ENCODE measurements at places on chromosomes 12 and 14. TPM values are rescaled to one million over a fixed set of nuclear protein-coding genes. Genes with fewer than 3 reads are reported as not detected.

GRCh38 chr12:69026336-69026735, 93.4 kb upstream of the CPM start:
- H3K4me1 ChIP-seq, result no peaks in the 10 kb centered on the region
- no peak overlapping the region for H3K27ac ChIP-seq
- no peak for DNase-seq
- no peak overlapping the region for H3K4me3 ChIP-seq

- no peak overlapping the region for H3K4me3 ChIP-seq
- H3K27ac ChIP-seq, result no peak overlapping the region
- no peaks in the 10 kb centered on the region for H3K36me3 ChIP-seq
Measured at GRCh38 chr14:105199093-105199492, 18.0 kb upstream of the NUDT14 start.

DNA sequence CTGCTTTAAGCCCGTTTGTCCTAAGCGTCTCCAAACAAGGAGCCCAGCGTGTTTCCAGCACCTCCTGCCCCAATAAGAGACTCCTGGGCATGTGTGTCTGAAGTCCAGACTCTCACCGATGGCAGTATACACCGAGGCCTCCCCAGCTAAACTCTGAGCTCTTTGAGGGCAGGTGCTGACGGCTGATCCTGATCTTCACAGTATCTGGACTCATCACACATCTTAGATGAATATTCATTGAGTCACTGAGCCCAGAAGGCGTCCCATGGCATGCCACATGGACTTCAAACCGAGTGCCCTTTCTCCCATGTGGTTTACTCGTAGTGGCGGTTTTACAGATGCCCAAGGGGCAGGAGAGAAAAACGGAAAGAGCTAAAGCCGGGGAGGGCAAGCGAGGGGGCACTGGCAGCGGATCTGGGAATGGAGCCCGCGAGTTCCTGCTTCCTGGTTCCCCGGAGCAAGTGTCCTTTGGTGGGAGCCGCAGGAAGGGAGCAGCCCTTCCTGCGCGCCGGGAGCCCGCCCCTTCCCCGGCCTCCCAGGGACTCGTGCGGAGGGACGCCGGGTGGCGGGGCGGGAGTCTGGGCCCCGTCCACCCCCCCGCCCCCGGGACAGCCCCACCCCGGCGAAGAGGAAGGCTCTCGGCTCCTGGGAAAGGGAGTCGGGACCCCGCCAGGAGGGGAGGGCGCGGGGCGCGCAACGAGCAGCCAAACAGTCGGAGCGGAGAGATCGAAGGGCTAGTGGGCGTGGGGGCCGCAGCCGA, 585 bp upstream of the TEAD4 start:
- peaks cover 20% of the 10 kb centered on the region for H3K4me1 ChIP-seq
- DNase-seq, result no peak
- peak overlapping the region; percentile 85 for H3K4me3 ChIP-seq
- peaks cover 2% of the 10 kb centered on the region for H3K36me3 ChIP-seq

DNA sequence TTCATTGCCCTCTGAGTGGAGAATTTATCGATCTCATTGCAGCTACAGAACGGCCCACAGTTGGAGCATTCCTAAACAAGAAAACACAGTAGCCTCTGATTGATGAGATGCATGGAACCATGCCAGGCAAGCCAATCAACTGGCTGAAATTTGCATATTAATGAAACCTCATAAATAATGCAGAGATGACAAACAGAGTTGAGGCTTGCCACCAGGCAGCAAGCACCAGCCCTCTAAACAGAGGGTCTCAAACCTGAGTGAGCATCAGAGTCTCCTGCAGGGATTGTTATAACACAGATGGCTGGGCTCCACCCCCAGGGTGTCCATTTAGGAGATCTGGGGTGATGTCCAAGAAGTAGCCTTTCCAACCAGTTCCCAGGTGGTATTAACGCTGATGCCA, 60.9 kb upstream of the CMKLR1 start:
- peaks cover 2% of the 10 kb centered on the region for H3K27me3 ChIP-seq
- H3K4me1 ChIP-seq, result no peaks in the 10 kb centered on the region
- no peaks in the 10 kb centered on the region for H3K36me3 ChIP-seq
- no peak for DNase-seq

DNA sequence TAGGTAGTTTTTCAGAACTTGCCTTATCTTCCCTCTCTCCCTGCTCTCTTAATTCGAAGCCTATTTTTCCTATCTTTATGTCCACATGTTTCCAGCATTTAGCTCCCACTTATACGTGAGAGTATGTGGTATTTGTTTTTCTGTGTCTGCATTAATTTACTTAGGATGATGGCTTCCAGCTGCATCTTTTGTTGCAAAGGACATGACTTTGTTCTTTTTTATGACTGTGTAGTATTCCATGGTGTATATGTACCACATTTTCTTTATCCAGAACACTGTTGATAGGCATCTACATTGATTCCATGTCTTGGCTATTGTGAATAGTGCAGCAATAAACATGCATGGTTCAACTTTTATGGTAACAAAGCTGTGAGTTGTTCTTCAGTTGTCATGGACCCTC, 7.8 kb upstream of the CLEC2D start:
- H3K36me3 ChIP-seq, result peaks cover 91% of the 10 kb centered on the region
- H3K4me1 ChIP-seq, result peaks cover 85% of the 10 kb centered on the region
- H3K27me3 ChIP-seq, result no peaks in the 10 kb centered on the region

GRCh38 chr14:99726538-99727095, 42.5 kb downstream of the CYP46A1 start:
- no peaks in the 10 kb centered on the region for H3K36me3 ChIP-seq
- DNase-seq, result no peak
- H3K27me3 ChIP-seq, result peaks cover 10% of the 10 kb centered on the region
- H3K4me3 ChIP-seq, result no peak overlapping the region

- H3K27ac ChIP-seq, result no peak overlapping the region
- H3K36me3 ChIP-seq, result peaks cover 15% of the 10 kb centered on the region
- H3K4me1 ChIP-seq, result peaks cover 56% of the 10 kb centered on the region
- no peak overlapping the region for H3K4me3 ChIP-seq
- no peak for DNase-seq
Measured at GRCh38 chr14:72539661-72540315, 354.1 kb downstream of the DPF3 start.

DNA sequence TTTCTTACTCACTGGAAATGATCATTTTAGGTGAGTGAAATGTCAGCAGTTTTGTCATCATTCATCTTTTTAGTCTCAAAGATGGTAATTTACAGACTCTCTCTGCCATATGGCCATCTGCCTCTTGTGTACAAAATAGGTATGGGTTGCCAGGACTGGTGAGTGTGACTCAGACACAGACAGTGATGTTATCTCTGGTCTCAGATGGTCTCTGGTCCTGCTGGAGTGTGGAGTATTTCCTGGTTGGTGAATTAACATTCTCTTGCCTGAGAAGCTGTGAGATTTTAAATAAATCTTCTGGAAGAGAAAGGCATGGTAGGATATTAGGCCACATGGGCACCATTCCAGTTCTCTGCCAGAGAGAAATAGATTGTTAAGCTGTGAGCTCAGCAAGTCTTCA, 207.0 kb downstream of the ATP23 start:
- H3K27me3 ChIP-seq, result peaks cover 3% of the 10 kb centered on the region
- H3K4me3 ChIP-seq, result no peak overlapping the region
- no peak for DNase-seq
- no peak overlapping the region for H3K27ac ChIP-seq
- H3K36me3 ChIP-seq, result no peaks in the 10 kb centered on the region

DNA sequence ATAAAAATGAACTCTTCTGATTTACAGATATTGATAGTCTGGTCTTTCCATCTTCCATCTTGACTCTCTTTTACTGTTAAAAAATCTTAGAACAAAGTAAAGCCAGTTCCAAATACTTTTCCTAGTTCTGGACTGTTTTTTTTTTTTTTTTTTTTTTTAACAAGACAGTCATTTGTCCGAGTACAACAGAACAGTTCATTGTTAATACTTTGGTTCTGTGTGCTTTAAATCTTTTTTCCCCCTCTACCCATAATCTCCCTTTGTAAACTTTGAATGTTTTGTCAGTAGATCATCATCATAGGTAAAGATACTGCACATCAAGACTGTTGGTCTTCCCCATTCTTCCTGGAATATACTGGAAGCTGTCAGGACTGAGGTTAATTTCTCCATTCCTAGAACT, 38.0 kb downstream of the ADIPOR2 start:
- peaks cover 33% of the 10 kb centered on the region for H3K36me3 ChIP-seq
- no peak overlapping the region for H3K4me3 ChIP-seq
- H3K27ac ChIP-seq, result no peak overlapping the region
- DNase-seq, result no peak

- no peak for DNase-seq
- peak overlapping the region; percentile 89 for H3K27ac ChIP-seq
- no peak overlapping the region for H3K4me3 ChIP-seq
- peaks cover 18% of the 10 kb centered on the region for H3K4me1 ChIP-seq
Measured at GRCh38 chr14:23550812-23551265, 726 bp downstream of the ZFHX2 start.

DNA sequence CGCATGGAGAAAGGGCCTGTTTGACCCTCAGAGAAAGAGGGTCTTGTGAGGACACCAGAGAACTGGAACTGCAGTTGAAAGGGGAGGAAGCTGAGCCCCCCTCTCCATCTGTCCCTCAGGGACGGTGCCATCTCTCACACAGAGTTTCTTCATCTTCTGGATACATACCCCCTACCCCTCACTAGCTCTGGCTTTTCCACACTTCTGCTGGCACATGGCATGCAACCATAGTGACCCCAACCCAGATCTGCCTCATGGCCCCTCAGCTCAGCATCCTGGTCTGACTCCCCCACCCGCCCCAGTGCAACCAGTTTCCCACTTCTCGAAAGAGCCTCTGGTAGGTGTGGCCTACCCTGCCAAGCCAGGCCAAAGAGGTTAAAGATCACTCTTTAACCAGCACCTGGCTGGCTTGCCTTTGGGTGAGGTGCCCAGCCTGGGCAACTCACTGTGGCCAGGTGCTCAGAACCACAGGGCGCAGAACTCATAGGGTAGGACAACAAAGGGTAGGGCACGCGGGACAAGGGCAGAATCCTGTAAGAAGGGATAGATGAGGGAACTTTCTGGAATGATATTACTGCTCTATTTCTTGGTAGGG, 25.8 kb downstream of the GALNT16 start:
- DNase-seq, result no peak
- H3K36me3 ChIP-seq, result no peaks in the 10 kb centered on the region
- H3K4me3 ChIP-seq, result no peak overlapping the region
- no peaks in the 10 kb centered on the region for H3K27me3 ChIP-seq
- H3K4me1 ChIP-seq, result no peaks in the 10 kb centered on the region

GRCh38 chr12:75727577-75727976, 216.2 kb upstream of the KRR1 start:
- DNase-seq, result no peak
- H3K36me3 ChIP-seq, result peaks cover 5% of the 10 kb centered on the region
- H3K27ac ChIP-seq, result no peak overlapping the region
- peaks cover 7% of the 10 kb centered on the region for H3K27me3 ChIP-seq
- no peak overlapping the region for H3K4me3 ChIP-seq

- peaks cover 36% of the 10 kb centered on the region for H3K4me1 ChIP-seq
- peaks cover 4% of the 10 kb centered on the region for H3K27me3 ChIP-seq
- DNase-seq, result peak; percentile 53
- H3K4me3 ChIP-seq, result no peak overlapping the region
Measured at GRCh38 chr12:127162902-127163301, 1104.1 kb upstream of the TMEM132C start.

- no peaks in the 10 kb centered on the region for H3K36me3 ChIP-seq
- no peak for DNase-seq
- H3K27me3 ChIP-seq, result no peaks in the 10 kb centered on the region
- no peak overlapping the region for H3K27ac ChIP-seq
- no peak overlapping the region for H3K4me3 ChIP-seq
- no peaks in the 10 kb centered on the region for H3K4me1 ChIP-seq
Measured at GRCh38 chr12:83216230-83216629, 529.5 kb downstream of the TMTC2 start.

DNA sequence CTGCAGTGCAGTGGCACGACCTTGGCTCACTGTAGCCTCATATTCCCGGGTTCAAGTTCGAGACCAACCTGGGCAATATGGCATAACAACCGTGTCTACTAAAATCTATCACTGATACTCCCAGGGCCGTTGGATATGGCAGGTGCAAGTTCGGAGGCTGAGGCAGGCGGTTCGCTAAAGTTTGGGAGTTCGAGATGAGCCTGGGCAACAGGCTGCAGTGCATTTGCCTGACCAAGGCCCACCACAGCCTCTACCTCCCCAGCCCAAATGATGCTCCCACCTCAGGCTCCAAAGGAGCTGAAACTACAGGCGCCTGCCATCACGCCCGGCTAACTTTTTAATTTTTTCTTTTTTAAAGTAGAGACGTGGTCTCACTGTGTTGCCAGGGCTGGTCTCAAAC, 177.1 kb upstream of the ALG10B start:
- no peaks in the 10 kb centered on the region for H3K36me3 ChIP-seq
- H3K4me3 ChIP-seq, result no peak overlapping the region
- no peak for DNase-seq
- no peak overlapping the region for H3K27ac ChIP-seq
- peaks cover 8% of the 10 kb centered on the region for H3K4me1 ChIP-seq

- H3K27me3 ChIP-seq, result peaks cover 16% of the 10 kb centered on the region
- no peak overlapping the region for H3K4me3 ChIP-seq
- no peak for DNase-seq
- no peaks in the 10 kb centered on the region for H3K36me3 ChIP-seq
- H3K27ac ChIP-seq, result no peak overlapping the region
- peaks cover 11% of the 10 kb centered on the region for H3K4me1 ChIP-seq
Measured at GRCh38 chr12:98409548-98409947, 105.8 kb upstream of the TMPO start.

DNA sequence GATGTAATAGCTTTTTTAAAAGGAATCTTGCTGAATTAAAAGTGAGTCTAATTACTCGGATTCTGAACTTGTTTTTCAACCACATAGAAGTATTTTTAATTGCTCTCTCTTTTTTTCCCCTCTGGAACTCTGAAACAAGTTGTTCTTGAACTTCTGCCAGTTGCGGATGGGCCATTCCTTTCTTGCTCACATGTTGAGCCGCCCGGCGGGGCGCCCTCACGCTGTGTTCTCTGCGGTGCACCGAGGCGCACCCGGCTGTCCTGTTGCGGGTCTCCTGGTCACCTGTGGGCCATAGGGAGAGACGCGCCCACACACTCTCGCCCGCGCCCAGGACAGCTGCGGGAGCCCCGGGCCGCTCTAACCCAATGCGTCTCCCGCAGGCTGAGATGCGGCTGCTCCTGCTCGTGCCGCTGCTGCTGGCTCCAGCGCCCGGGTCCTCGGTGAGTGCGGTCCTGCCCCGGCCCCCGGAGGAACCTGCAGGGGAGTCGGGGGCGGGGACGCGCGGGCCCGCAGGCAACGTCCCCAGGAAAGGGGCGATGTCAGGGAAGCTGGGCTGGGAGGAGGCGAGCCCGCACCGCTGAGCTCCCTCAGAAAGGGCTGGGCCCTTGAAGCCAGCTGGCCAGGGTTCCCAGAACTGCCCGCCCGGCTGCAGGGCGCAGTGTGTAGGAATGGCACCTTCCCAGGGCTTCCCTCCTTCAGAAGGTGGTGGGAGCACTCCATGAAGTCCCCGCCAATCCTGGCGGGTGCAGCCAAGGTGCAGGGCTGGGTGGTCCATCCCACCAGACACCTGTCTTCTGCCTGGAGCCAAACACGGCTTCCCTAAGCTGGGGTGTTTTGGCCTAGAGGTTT, 2.3 kb downstream of the PAPLN start:
- no peak overlapping the region for H3K27ac ChIP-seq
- peaks cover 2% of the 10 kb centered on the region for H3K36me3 ChIP-seq
- H3K4me3 ChIP-seq, result no peak overlapping the region
- peaks cover 25% of the 10 kb centered on the region for H3K4me1 ChIP-seq
- peaks cover 76% of the 10 kb centered on the region for H3K27me3 ChIP-seq
- DNase-seq, result no peak

GRCh38 chr12:68203460-68203875, 22.1 kb downstream of the IL26 start:
- no peak for DNase-seq
- peaks cover 13% of the 10 kb centered on the region for H3K27me3 ChIP-seq
- H3K36me3 ChIP-seq, result no peaks in the 10 kb centered on the region
- peaks cover 27% of the 10 kb centered on the region for H3K4me1 ChIP-seq

Gene SLC24A4
- total RNA-seq, result not detected

Gene ASCL1
- total RNA-seq, result not detected

Gene REM2
- 0.52 TPM for total RNA-seq

Gene HOXC12
- total RNA-seq, result not detected

Gene APAF1
- total RNA-seq, result 31.5 TPM

Gene KRT74
- 0.15 TPM for total RNA-seq

Gene NANOG
- not detected for total RNA-seq
